ENCODE measurements at places on chromosomes 12 and 14.
A peak's percentile ranks its signal among the peaks of the same experiment; 100 is the strongest.

GRCh38 chr12:113792450-113792849, 173.7 kb downstream of the RBM19 start:
- no peak for DNase-seq

DNA sequence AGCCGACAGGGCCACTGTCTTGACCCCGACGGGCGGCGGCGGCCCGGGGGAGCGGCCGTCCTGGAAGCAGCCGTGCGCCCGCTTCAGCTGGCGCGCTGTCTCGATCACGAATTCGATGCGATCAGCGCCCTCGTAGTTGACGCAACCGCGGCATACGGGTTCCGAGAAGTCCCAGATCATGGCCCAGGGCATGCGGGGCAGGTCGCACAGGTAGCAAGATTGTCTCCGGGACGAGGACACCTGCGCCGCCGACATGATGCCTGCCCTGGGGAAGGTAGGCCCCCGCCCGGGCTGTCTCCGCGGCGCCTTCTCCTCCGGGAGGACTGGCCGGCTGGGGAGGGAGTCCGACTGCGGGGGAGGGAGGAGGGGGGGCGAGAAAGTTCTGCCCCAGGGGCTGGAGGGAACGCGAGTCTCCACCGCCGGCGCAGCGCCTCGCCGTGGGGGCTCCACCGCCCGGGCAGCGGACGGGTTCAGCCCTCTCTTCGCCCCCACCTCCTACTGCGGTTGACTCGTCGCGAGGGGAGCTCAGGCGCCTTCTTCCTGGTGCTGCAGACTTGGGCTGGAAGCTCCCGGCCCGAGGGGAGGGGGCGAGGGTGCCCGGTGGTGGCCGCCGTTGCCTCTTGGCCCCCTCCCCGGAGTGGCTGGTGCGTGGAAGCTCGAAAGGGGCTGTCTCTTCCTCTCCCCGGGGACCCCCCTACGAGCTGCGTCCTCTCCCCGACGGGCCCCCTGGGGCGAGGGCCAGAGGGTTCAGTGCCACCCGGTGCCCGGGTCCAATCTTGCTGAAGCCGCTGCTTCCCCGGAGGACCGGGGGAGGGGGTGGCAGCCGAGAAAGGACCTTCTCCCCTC, 747 bp downstream of the IRF2BPL start:
- DNase-seq, result peak; percentile 82

DNA sequence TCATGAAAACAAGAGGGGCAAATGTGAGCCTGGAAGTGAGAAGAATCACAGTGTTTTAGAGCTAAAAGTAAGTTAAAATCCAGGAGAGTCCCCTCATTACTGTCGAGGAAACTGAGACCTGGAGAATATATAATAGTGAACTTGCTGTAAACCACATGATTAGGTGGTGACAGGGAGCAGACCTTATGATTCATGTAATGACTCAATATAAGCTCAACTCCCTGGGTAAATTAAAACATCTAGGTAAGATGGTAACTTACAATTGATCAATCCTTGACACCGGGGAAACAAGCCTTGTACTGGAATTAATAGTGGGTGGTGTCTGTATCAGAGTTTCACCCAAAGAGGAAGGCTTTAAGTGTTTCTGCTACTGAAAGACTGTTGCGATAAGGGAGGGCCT, 269.3 kb downstream of the SNAPC1 start:
- DNase-seq, result no peak

DNA sequence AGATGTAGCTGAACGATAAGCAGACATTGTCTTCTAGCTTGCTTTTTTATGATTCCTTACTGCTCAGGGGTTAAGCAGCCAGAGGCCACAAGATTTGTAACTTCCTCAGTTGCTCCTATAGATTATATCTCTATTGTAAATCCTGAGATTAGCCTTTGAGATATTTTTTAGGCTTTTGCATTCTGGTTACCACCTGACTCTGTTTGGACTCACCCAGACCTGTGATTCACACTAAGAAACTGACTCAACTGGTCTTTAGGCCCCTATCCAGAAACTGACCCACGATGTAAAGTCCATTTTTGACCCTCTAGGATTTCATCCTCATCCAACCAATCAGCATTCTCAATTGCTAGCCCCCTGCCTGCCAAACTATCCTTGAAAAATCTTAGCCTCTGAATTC, 194.4 kb downstream of the RASSF9 start:
- DNase-seq, result no peak

DNA sequence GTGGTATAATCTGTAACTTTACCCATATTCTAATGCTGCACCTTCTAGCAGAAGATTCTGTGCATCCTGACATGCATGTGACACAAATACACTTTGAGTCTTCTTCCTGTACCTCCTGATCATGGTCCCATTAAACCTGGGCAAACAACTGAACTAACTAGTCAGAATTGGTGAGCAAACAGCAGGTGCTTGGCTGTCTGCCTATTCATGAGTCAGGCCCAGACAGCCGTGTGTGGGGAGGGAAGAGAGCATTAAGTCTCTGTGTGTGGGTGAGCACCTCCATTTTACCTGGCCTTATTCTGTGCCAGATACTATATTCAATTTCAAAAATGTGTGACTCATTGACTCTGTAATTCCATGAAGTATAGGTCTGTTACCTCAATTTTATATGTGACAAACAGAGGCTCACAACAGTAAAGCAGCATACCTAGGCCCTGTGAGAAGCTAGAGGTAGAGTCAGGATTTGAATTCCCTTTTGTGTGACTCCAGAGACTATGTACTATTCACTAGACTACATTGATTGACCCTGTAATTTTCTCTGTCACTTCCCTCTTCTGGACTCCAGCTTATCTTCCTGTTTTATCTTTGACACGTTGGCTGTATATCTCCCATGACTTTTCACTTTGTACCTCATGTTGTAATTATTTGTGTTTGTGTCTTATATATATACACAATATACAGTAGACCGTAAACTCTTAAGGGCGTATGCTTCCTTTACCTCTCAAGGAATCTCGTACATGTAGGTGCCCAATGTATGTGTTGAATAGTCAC, 32.2 kb downstream of the SUSD6 start:
- no peak for DNase-seq

DNA sequence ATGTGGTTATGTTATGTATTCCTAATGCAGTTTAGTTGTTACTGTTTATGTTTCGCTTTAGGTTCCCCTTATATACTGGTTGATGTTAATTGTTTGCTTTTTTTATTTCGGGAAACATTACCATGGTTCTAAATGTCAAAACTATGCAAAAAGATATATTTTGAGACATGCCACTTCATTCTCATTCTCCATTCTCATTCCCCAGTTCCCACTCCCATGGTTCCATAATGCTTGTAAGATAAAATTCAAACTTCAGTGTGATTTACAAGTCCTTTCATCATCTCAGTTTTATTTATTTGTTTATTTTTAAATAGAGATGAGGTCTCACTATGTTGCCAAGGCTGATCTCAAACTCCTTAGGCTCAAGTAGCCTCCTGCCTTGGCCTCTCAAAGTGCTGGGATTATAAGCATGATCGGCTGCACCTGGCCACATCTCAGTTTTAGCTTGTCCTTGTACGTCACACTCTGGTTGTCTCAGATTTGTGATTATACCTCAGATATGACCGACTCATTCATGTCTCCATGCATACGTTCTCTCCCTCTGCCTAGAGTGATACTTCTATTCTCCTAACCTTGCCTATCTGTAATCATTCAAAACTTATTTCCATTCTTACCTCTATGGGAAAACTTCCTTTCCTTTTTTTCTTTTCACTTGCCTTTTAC, 407.8 kb upstream of the RGS6 start:
- no peak for DNase-seq

DNA sequence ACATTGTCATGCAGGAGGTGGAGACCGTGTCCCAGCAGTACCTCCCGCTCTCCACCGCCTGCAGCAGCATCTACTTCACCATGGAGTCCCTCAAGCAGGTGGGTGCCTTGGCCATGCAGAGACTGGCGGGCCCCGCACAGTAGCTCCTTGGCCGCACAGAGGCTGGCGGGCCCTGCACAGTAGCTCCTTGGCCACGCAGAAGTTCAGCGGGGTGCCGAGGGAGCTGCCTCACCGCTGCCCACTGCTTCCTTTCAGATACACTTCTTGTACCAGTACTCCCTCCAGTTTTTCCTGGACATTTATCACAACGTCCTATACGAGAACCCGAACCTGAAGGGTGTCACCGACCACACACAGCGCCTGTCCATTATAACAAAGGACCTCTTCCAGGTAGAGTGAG, 47.7 kb downstream of the HSP90AA1 start:
- DNase-seq, result peak; percentile 10

- DNase-seq, result no peak
Observed at GRCh38 chr14:98186140-98186539, 1085.9 kb downstream of the BCL11B start.

- DNase-seq, result no peak
Observed at GRCh38 chr14:22492622-22493542, 96.1 kb downstream of the DAD1 start.

- DNase-seq, result no peak
Observed at GRCh38 chr12:62647586-62647985, 181.0 kb downstream of the MON2 start.

- no peak for DNase-seq
Observed at GRCh38 chr12:39294715-39295114, 148.2 kb downstream of the KIF21A start.

- no peak for DNase-seq
Observed at GRCh38 chr14:100007254-100007653, 58.0 kb upstream of the EVL start.

DNA sequence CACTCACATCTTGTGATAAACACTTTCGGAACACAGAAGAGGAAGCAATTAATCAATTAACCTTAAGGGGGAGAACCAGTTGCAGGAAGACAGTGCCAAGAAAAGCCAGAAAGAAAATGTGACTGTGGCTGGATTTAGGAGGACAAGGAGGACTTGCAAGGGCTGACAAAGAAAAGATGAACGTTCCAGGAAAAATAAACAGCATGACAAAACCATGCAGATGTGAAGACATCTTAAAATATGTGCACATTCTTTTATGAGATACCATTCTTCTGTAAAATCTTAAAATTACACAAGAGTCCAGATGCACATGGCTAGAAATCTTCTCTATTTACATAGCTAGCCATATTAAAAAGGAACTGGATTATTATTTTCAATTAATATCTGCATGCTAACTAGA, 33.4 kb downstream of the KITLG start:
- DNase-seq, result no peak

- DNase-seq, result no peak
Observed at GRCh38 chr14:88535813-88536212, 19.0 kb downstream of the PTPN21 start.

DNA sequence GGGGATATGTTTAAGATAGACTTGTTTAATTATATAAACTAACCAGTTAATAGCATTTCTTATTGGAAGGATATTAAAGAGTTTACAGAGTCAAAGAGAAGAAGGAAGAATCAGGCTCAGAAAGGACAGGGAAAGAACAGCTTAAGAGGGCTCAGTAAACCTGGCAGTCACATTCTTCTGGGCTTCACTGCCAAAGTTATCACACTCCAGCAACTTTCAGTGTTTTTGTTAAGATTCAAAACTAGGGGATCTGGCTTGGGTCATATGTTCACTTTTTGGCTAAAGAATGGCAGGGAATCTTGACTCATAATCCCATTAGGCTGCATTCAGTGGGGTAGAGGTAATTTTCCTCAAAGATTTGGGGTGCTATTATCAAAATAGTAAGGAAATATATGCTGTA, 312.3 kb downstream of the RAD51B start:
- DNase-seq, result no peak

- no peak for DNase-seq
Observed at GRCh38 chr12:26018926-26019325, 60.4 kb downstream of the RASSF8 start.

DNA sequence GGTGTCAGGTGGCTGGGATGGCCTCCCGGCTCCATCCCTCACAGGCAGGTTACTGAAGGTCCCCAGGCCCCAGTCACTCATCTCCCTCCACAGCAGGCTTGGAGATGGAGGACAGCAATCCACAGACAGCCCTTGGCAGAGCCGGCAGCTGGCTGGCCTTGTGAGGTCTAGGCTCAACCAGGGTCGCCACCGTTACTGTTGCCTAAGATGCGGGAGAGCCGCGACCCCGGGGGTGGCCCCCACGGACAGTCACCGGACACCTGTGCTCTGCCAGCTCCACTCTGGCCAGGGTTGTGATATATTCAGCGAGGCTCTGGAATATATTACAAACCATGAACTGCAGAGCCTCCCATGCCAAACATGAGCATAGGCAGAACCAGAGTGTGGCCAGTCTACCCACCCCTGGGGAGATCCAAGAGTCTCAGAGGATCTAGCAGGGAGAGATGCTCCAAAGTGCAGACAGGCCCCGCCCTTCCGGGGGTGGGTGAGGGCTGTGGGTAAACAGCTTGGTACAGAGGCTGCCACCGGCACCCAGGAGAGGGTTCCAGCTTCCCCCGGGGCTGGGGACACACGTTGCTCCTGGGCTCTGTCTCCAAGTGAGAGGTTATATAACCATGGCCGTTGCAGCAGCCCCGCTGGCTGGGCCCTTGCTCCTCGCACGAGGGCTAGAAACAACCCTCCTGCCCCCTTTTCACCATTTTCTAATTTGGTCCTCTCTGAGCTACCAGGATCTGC, 55.9 kb upstream of the DIO3 start:
- DNase-seq, result peak; percentile 58

- DNase-seq, result no peak
Observed at GRCh38 chr14:76922584-76922983, 96.4 kb downstream of the LRRC74A start.

- DNase-seq, result no peak
Observed at GRCh38 chr14:49220492-49220891, 365.7 kb downstream of the RPS29 start.
